Stimulated activated CD4-positive, alpha-beta T cell treated with anti-CD3 and anti-CD28 coated beads, Interleukin-15, amount 100 ng/mL, for 48 hours (primary cell): ENCODE measurements at places on chromosomes 6 and 20.

DNA sequence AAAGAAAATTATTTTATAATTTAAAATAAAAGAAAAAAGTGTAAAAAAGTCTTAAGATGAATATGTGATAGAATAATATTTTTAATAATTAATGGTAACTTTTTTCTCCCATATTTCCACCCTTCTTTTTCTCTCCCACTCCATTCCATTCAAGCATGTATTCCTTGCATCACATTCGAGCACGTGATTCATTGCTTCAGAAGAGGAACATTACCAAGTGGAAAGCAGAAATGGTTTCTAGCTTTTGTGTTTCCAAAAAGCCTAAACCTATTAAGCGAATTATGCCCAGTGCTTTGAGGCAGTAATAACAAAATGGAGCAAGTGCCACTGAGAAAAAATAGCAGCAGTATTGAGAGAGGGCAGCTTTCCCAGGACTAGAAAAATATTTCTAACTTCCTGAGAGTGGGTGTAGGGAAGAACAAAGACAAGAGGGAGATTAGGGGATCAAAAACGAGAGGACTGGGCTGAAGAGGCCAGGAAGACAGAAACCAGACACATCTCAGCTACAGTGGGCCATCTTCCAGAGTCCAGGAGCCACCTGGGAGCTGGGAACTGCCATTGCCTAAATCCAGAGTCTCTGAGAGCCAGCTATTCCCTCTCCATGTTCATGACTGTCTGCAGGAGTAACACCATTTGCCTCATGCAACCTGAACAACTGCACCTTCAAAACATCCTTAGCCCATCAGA, 15.0 kb upstream of the AKIRIN2 start:
- DNase-seq: no peak

GRCh38 chr6:170260686-170261085, 30.2 kb downstream of the DLL1 start:
- DNase-seq: no peak

DNA sequence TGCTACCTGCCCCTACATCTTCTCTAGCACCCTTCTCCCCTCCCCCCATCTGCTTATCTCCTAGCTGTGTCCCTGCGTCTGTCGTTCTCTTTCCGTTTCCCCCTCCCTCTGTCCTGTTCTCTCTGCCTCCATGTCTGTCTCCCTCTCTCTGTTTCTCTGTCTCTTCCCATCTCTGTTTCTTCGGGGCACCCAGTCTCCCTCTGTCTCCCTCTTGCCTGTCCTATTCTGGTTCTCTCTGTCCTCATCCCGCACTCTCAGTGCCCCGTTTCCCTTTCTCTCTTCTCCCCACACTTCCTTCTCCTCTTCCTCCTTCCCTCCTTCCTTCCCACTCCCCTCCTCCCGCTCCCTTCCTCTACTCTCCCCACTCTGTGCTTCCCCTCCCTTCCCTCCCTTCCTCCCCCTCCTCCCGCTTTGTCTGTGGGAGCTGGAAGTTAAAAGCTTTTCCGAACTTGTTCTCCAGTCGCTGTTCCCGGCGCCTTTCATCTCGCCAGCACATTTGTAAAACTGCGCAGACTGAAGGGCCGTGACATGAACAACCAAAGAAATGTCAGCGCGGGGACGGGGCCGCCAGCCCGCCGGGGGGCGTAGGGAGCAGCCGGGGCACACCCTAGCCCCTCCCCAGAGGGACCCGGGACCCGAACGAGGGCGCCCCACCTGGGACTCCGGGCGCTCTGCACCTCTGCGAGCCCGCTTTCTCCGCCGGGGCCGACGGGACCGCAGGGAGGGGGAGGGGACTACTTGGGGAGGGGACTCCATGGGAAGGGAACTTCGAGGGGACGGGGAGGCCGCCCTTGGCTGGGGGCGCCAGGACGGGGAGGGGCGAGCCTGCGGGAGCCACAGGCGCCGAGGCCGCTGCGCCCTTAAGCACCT, 4.0 kb upstream of the CDH22 start:
- DNase-seq: no peak

DNA sequence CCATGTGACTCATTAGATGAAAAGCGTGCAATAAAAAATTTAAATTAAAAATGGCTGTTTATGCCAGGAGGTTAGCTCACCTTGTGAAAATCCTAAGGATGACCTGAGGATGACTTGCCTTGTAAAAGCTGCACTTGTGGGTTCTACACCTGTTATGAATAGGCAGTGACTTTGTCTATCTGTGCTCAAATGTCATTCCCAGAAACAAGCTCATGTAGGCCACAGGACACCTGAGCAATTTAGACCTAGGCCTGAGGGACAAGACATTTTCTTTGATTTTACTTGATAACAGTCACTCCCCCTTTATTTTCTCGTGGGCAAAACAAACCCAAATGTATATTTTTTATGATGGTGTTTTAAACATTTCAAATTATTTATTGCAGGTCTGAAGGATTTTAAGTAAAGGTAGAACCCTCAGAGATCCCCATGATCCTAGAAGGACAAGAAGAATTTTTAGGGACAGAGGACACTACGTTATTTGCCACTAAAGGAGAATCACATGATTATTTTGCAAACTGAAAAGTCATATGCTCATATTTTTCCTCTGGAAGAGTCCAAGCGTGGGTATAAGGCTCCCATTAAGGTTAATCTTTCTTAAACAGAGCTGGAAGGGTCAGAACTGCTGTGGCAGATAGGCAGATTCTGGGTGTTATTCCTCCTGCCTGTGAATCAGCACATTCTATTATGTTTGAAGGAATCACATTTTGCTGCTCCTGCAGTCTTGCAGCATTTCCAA, 277.5 kb upstream of the MAN1A1 start:
- no peak for DNase-seq

GRCh38 chr20:48326868-48327267, 500.9 kb downstream of the PREX1 start:
- DNase-seq: no peak

DNA sequence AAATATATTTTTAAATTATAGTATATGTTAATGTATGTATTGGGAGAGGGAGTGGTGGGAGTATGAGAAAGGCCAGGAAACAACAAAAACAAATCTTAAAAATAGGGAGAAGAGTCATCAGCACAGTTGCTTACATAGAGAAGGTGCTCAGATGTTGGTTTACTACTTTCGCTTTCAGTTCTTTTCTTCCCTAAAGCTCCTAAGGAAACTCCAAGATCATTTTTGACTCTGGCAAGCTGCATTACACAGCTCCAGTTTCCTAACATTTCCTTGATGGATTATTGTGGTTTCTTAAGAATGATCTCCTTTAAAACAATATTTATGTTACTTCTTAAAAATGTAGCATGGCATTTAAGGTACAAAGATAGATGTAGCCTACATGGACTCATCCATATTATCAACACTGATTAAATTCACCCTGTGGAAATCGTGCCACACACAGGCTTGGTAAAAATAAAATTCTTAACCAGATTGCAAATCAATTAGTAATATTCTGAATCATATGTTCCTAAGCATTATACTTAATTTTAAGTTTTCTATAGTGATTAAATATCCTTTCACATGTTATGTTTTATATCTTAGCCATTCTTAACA, 118.0 kb upstream of the MAN1A1 start:
- no peak for DNase-seq

DNA sequence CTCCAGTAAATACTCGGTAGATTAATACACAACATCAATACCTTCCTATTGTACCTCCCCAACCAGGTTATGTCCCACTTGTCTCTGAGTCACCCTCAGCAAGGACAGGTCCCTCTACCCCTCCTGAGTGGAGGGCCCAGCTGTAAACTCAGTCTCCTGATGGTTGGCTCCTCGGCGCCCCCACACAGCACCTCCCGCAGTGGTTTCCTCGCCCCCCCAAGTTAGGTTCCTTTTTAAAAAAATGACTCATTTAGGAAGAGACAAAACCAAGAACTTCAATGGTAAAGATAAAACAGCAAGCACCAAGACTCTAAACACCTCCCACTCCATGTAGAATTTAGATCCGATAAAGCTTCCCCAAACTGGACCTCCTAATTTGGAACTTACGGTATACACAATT, 83.5 kb downstream of the TRERF1 start:
- DNase-seq: peak; percentile 53

GRCh38 chr6:683742-684440, 9.0 kb downstream of the EXOC2 start:
- DNase-seq: no peak

DNA sequence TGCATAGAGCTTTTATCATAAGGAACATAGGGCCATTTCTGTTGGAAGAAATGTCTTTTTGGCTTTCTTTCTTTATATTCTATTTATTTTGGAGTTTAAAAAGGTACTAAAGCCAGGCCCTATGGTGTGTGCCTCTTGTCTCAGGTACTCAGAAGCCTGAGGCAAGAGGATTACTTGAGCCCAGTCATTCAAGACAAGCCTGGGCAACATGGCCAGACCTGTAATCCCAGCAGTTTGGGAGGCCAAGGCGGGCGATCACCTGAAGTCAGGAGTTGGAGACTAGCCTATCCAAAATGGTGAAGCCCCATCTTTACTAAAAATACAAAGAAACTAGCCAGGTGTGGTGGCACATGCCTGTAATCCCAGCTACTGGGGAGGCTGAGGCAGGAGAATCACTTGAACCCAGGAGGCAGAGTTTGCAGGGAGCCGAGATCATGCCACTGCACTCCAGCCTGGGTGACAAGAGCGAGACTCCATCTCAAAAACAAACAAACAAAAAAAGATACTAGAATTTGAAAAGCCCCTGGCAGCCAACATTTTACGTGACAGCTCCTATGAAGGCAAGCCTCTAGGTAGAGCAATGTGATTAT, 80.0 kb downstream of the CBFA2T2 start:
- DNase-seq: no peak

DNA sequence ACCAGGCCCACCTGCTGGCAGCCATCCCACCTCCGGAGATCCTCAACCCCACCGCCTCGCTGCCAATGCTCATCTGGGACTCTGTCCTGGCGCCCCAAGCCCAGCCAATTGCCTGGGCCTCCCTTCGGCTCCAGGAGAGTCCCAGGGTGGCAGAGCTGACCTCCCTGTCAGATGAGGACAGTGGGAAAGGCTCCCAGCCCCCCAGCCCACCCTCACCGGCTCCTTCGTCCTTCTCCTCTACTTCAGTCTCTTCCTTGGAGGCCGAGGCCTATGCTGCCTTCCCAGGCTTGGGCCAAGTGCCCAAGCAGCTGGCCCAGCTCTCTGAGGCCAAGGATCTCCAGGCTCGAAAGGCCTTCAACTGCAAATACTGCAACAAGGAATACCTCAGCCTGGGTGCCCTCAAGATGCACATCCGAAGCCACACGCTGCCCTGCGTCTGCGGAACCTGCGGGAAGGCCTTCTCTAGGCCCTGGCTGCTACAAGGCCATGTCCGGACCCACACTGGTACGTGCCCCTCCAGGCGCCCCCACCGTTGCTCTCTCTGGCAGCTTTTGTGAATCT, 1.1 kb downstream of the SNAI1 start:
- DNase-seq: no peak

DNA sequence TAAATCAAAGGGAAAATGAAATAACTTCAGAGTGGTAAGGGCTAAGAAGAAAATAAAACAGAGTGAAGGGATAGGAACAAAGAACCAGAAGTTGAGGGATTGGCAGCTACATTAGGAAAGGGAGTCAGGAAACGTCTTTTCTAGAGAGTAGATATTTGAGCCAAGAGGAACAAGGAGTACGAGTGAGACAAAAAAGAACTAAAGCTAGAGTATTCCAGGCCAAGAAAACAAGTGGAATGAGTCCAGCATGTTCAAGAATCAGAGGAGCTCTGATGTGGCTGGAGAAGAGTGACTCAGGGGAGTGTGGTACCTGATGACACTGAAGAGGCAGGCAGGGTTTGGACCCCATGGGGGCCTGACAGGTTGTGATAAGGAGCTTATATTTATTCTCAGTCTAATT, 66.3 kb downstream of the CEP162 start:
- no peak for DNase-seq

GRCh38 chr6:135087803-135088202, 33.2 kb upstream of the HBS1L start:
- no peak for DNase-seq

DNA sequence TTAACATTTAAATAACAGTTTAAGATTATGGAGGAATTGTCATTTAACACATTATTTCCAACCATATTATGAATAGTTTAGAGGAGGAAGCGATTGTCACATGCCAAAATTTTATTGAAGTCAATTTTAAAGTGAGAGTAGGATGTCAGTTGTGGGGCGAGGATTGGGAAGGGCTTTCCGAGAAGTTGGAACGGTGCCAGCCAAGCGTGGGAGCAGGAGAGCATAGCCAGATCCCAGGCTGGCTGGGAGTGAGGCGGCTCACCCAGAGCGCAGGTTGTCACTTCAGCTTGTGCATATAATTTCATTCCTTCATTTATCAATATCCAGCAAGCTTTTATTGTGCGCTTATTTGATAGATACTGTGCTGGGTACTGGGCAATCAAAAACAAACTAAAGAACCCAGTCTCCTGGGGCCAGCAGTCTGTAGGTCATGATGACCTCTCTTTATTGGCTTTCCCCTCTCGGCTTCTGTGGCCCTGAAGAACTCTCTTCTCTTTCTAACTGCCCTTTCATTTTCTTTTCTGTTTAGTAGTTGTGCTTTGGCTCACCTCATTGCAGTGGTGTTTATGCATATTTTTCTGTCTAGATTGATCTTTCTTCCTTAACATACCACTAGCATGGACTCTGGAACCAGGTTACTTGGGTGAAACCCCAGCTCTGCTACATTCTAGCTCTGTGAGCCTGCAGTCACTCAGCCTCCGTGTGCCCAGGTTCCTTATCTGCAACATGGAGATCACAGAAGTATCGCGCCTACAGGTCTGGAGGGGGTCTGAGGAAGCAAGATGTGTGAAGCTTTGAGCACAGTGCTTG, 6.4 kb downstream of the CEP43 start:
- DNase-seq: no peak

GRCh38 chr6:157107571-157107914, 215.8 kb downstream of the TMEM242 start:
- no peak for DNase-seq

DNA sequence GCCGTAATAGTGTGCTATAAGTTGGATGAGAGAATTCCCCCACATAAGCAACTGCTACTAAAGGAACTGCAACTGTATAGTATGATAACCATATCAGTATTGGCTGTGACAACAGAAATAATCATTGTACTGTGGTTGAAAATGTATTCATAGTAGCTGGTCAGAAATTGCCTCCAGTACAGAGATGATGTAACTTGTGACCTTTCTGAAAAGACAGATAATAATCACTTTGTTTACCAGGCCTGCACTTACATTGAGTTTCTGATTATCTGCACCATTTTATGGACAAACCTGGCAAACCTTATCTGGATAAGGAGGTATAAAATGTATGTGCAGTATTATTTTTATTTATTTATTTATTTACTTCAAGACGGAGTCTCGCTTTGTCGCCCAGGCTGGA, 19.0 kb downstream of the CFAP206 start:
- DNase-seq: no peak

DNA sequence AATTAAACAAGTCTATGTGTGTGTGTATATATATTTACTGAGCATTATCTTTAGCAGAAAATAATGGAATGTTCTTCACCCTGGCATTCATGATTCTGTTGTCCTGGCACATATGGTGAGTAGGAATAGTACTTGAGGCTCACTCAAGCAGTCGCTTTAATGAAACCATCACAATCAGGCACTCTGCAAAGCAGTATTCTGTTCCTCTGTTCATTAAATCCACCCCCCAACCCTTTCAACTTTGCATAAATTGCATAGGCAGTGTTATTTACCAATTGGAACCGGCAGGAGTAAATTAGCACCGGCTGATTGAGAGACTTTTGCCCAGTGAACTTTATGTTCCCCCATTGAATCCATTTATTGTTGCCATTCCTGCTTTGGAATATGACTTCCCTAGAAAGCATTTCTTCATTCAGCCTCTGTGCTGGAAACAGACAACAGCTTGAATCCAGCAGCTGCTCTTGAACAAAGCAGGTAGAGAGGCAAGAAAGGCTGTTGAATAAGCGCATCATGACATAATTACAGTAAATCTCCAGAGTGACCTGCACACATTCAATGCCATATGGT, 268.0 kb upstream of the RNF217 start:
- no peak for DNase-seq

- no peak for DNase-seq
Measured at GRCh38 chr20:4817230-4817671, 95.5 kb downstream of the PRND start.
